NCI-H1930 (cell line): ENCODE measurements at places on chromosomes 5 and 9.

- DNase-seq = no peak
Observed at GRCh38 chr5:177355162-177355867, 2.4 kb upstream of the RGS14 start.

DNA sequence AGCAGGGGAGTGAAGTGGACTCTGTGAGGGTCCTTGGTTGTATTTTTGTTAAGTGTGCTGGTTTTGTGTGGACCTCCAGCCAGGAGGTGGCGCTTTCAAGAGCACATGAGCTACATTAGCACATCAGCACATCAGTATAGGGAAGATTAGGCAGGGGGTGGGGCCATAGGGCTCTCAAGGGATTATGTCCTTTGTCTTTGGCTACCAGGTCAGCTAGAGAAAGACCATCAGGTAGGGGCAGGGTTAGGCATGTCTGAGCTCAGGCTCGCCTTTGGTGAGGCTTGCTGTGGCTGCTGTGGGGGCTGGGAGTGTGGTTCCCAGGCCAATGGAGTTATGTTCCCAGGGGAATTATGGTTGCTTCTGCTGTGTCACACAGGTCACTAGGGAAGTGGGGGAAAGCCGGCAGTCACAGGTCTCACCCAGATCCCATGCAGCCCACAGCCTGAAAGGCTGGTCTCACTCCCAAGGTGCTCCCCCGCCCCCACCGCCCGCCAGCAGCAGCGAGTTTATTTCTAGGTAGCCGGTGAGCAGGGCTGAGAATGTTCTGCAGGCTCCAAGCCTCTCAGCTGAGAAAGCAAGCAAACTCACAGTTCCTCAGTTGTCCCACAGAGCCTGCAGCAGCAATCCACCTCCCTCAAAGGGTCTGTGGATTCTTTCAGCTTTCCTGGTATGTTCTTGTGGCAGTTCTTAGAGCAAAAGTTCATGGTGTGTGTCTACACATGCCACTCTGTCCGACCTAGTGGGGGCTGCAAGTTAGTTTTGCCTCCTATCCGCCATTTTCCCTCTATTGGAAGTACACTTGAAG lies 13.7 kb downstream of the OR1J1 start:
- peak; percentile 11 for DNase-seq

GRCh38 chr5:98796197-98796972 lies 22.9 kb downstream of the RGMB start:
- no peak for DNase-seq

- no peak for DNase-seq
Observed at GRCh38 chr9:33416996-33417395, 14.6 kb upstream of the AQP7 start.

GRCh38 chr5:95735406-95735805 lies 4.3 kb downstream of the RHOBTB3 start:
- no peak for DNase-seq

- peak; percentile 32 for DNase-seq
Observed at GRCh38 chr9:89999534-90000370, 394.9 kb downstream of the GADD45G start.
